HT1080 (cell line): ENCODE measurements at places on chromosomes 1 and 21.

GRCh38 chr1:47558601-47559593 lies 121.1 kb downstream of the FOXD2 start:
- peak; percentile 40 for DNase-seq

DNA sequence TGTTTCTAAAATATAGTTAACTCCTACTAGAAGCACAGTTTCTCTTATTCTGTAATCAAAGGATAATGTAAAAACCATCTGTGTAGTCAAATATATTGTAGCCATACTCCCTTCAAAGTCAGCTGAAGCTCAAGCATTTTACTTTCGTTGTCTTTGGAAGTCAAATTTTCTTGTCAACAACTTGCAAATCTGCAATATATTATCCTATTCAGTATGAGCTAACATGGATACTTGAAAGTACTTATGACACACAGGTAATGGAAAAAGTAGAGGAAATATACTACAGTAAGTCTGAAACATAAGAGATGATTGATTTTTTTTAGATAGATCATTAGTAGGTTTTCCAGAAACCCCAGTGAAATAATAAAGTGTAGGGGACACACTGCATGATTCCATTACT lies 121.5 kb downstream of the COL24A1 start:
- no peak for DNase-seq

GRCh38 chr1:107687849-107688753 lies 276.9 kb downstream of the VAV3 start:
- no peak for DNase-seq

GRCh38 chr1:209884249-209884648 lies 53.8 kb upstream of the SYT14 start:
- peak; percentile 84 for DNase-seq

DNA sequence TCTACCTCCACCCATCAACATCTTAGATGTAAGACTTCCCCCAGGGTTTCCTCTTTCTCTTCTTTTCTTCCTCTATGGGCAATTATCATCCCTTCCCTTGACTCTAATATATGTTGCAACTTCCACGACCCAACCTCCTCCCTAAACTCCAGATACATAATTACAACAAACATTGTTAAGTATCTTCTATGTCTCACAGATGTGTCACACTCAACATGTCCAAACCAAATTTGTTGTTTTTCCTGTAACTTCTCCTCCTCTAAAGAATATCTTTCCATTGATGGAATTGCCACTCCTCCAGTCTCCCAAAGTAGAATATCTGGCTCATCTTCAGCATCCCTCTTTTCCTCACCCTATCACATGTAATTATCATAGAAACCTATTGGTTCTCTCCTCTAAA lies 314.2 kb downstream of the RWDD3 start:
- DNase-seq = no peak

DNA sequence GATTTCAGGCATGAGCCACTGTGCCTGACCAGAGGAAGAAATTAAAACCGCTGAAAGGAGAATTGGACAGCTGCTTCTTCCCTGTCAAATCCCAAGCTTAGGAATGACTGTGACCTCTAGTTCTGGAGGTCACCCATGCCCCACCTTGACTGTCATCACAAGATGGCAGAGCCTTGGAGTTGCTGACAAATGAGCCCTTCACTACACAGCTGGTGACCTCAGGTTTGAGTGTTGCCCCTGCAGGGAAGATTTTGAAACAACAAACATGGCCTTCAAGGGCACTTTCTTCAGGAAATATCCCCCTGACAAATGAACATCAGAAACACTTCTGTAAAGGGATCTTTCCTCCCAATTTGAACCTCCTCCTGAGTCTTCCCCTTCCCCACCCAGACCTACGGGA lies 6.9 kb upstream of the SLC45A3 start:
- DNase-seq = no peak

DNA sequence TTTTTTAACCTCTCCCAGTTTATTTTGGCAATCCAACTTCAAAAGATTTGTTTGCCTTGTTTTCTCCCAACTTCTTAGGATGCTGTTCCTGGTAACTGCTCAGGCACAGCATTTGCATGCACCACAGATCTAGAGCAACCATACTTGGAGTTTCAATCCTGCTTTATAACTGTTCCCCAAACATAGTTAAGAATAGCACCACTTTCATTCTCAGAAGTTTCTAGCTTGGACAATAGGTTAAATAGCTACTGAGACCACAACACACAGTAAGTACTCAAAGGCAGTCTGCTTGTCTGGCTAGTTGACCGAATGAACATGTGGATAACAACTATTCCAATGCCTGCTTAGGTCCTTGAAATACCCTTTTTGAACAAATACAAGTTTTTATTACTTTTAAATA lies 76.8 kb downstream of the FOXJ3 start:
- DNase-seq = no peak

GRCh38 chr1:113136476-113136875 lies 63.5 kb downstream of the LRIG2 start:
- no peak for DNase-seq

DNA sequence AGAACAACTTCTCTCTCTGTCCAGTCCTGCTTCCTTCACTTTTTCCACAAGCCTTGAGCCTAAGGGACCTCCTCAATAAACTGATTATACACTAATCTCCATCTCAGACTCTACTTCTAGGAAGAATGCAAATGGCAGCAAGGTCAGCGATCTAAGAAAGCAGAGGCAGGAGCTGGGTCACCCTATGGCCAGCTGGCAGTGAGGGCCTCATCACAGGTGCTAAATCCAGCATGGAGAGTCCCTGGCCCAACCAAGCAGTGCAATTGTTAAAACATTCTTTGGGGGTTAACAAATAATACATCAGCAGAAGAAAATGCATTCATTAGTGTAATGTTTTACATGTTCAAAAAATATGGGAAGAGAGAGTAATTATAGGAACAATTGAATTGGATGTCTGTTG lies 416.0 kb downstream of the SIPA1L2 start:
- DNase-seq = no peak
